ENCODE measurements at places on chromosomes 3 and 15.

DNA sequence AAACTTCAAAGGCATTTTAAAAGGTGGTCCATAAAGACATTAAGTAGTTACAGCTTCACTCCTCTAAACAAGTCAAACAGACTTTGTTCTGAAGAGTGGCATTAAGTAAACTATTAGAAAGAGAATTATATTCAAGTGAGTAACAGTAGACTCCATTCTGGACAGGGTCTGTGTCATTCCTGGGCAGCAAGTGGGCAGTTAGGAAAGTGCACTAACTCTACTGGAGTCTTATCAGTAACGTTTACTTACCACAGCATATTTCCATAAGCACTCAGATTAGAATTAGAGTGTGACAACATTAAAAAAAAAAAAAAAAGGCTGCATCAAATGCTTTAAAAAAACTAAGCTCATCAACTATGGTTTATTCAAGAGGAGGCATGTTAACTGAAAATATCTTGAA lies 10.6 kb downstream of the UBR1 start:
- DNase-seq = no peak

- peak; percentile 24 for DNase-seq
Observed at GRCh38 chr3:28328188-28329151, 20.1 kb upstream of the ZCWPW2 start.

DNA sequence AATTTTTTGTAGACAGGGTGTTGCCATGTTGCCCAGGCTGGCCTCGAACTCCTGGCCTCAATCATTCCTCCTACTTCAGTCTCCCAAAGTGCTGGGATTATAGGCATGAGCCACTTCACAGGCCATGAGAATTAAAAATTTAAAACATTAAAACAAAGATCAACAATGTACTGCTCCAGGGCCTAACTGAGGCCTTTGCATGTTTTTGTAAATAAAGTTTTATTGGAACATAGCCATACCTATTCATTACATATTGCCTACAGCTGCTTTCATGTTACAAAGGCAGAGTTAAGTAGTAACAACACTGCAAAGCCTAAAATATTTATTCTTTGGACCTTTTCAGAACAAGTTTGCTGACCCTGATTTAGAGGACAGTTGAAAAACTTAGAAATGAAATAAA lies 9.6 kb downstream of the VPS39 start:
- DNase-seq = no peak

DNA sequence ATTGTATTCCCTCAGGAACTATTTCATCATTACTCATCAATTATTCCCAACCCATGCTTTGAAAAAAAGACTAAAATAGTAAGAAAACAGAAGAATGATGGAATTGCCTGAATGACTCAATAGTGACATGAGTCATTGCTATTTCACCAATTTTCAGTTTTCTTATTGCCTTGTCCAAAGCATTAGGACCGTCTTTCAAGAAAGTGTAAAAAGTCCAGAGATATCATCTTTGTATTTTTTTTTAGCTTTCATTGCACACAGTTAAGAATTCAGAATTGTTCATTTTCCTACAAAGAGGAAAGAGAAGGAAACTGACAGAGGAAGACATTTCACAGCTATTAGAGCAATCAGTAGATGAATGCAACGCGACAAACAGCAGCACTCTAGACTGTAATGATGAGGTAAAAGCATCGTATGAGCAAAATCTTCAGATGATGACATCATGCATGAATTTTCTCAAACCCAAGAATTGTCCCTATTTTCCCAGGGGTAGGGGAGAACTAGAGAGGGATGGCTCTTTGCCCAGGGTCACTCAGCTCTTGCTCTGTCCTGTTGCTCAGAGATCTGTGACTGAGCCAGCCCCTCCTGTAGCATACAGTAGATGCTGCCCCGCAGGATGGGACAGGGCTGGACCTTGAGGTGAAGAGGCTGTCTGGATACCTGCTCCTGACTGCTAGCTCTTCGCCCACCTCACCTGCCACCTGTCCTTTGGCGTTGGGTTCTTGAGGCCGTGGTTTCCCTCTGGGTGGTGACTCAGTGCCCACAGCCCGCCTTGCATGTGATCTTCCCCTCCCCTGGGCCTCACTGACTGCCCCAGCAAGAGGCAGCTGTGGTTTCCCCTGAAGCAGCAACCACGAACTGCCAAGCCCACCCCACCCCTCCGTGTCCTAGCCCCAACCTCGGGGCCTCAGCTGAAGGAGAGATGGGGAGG lies 84.8 kb downstream of the PPCDC start:
- DNase-seq = peak; percentile 24

DNA sequence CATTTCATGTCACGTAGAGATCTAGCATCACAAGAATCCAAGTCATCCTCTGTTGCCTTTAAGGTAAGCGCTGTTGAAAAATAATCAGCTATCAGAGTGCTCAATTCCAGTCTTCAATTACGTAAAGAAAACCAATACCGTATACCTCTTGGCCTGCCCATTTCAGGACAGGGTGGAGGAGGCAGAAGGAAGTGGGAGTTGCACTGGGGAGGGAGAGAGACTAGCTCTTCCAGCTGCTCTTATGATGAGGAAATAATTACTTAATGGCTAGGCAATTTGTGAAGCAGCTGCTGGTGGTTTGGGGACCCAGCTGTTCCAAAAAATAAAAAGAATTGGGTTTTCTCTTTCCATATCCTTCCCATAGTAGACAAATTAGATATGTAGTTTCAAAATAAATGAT lies 365.8 kb upstream of the MCTP2 start:
- no peak for DNase-seq

DNA sequence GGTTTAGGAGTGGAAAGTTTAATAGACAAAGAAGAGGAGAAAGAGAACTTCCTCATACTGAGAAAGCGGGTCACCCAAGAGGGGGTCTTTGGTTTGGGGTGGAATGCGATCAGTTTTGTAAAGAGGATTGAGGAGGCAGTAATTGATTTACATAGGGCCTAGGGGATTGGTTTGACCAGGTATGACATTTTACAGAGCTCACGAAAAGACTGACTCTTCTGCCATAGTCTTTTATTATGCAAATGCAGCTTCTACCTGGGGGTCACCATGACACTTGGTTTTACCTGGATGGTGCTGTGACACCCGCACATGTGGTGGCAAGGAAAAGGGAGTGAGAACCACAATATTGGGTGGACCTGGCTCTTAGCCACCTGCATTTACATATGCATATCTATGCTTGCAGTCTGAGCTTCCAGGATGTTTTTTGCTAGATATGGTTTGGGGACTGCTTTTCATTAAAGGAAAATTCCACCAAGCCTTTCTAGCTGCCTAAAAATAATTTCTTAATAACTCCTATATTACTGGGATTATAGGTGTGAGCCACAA lies 6.9 kb upstream of the NME9 start:
- DNase-seq = no peak

- no peak for DNase-seq
Observed at GRCh38 chr3:123349566-123350435, 99.1 kb downstream of the ADCY5 start.

DNA sequence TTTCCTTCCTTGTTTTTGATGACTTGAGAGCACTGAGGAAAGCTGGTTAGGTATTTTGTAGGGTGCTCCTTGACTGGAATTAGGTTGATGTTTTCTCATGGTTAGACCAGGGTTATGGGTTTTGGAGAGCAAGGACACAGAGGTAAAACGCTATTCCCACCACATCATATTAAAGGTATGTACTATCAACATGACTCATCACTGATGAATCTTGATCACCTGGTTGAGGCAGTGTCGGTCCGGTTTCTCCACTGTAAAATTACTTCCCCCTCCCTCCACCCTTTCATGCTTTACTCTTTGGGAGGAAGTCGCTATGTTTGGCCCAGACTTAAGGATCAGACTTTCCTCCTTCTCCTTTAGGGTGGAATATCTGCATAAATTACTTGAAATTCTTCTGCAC lies 201.6 kb downstream of the EDEM1 start:
- DNase-seq = peak; percentile 64

- no peak for DNase-seq
Observed at GRCh38 chr3:194270627-194271459, 80.3 kb downstream of the CPN2 start.

GRCh38 chr3:192943393-192943792 lies 25.7 kb upstream of the MB21D2 start:
- no peak for DNase-seq

DNA sequence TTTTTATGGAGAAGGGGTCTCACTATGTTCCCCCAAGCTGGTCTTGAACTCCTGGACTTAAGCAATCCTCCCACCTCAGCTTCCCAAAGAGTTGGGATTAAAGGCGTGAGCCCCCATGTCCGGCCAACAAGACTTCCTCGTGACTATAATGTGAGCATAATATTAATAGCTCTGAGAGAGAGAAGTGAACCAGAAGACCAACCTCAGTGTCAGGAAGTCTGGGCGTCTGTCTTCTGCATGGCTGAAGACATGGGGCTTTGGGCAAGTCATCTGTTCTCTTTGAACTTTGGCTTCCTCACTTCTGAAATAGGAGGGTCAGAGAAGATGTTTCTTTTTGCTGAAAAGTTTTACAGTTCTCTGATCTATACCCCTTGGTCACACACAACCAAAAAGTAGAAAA lies 92.1 kb downstream of the SLC49A4 start:
- DNase-seq = no peak

DNA sequence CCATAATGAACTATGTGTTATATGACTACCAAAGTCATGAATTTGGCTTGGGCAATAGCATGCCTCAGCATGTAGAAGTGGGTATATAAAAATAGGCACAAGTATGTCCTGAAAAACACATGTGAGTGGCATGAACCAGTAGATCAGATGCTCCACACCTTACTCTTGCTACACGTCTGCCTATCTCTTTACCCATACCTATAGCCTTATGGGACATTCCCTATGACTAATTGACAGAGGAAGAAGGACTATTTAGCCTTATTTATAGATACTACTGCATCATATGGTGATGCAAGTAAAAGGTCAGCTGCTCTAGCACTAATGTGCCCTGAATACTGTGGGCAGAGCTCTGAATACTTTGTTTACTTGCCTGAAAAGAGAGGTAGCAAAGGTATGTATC lies 81.0 kb upstream of the ZPLD1 start:
- no peak for DNase-seq

- DNase-seq = no peak
Observed at GRCh38 chr3:18655827-18656226, 230.7 kb upstream of the SATB1 start.

GRCh38 chr15:38050529-38051448 lies 116.3 kb downstream of the TMCO5A start:
- DNase-seq = no peak

DNA sequence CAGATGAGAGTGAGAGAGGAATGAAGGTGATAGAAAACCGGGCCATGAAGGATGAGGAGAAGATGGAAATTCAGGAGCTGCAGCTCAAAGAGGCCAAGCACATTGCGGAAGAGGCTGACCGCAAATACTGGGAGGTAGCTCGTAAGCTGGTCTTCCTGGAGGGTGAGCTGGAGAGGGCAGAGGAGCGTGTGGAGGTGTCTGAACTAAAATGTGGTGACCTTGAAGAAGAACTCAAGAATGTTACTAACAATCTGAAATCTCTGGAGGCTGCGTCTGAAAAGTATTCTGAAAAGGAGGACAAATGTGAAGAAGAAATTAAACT lies 88.9 kb downstream of the EOMES start:
- peak; percentile 58 for DNase-seq

- no peak for DNase-seq
Observed at GRCh38 chr3:177464392-177465256, 267.3 kb upstream of the TBL1XR1 start.

DNA sequence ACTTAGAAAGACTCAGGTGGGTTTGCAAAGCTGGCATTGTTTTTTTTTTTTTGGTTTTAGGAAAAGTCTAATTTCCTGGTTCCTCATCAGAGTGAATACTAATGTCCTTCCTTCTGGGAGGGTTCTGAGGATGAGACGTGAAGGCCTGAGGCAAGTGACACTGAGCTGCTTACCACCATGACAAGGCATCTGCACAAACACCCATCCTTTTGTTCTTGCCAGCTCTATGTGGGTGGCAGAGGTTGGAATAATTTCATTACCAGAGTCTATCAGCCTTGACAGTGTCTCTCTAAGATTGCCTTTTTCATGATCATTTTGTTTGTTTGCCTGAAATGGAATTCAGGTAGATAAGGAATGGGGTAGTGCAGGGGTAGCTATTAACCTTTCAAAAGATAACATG lies 17.1 kb downstream of the RTP4 start:
- DNase-seq = no peak

- DNase-seq = no peak
Observed at GRCh38 chr3:89252860-89253259, 145.4 kb downstream of the EPHA3 start.

GRCh38 chr3:143750841-143751240 lies 97.4 kb downstream of the SLC9A9 start:
- peak; percentile 71 for DNase-seq

DNA sequence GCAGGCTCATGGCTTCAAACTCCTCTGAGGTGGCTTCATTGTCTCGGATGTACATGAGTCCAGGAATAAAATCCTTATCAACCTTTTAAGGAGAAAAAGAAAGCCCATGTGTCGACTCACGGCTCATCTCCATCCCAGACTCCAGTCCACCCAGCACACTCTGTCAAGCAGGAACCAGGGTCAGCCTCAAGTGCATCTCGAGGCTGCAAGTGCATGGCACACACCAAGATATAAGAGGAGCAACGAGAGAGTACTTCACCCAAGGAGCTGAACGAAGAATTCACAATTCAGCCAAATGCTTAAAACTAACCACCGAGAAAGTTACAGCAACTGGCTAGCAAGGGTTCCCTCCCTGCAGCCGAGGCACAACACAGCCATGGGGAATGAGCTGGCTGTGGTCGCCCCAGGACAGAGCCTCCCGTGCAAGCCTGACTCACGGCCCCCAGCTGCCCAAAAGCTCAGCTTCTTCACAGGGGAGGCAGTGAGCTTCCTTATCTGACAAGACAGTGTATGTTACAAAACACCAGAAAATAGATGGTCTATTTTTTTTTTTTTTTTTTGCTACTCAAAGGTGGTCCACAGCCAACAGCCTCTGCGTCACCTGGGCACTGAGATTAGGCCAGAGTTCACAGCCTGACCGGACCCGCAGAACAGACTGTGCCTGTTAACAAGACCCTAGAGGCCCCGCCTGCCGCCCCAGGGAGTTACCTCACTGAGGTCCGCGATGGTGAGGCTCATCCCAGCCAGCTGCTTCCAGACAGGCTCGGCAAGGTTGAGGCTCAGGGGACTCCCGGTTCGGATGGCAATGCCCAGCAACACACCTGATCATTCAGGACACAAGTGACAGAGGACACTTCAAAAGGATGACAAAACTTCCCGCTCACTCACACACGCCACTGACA lies 15.9 kb upstream of the OCA2 start:
- no peak for DNase-seq

- peak; percentile 81 for DNase-seq
Observed at GRCh38 chr3:187741403-187742350, 3.6 kb downstream of the BCL6 start.

DNA sequence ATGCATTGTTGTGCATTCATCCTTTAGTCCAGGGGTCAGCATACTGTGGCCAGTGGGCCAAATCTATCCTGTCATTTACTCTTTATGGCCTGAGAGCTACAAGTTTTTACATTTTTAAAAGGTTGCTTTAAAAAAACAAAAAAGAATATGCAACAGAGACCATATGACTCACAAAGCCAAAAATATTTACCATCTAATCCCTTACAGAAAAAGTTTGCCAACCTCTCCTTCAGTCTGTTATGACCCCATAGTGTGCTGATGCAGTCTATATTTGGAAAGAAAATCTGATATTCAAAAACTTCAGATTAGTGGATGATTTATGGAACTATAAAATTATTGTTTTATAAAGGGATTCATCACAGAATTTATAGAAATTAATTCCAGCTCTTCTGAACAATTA lies 237.5 kb upstream of the IL12A start:
- no peak for DNase-seq

Data from DMS53 (cell line).